ENCODE measurements at places on chromosomes 5 and 9. TPM values are rescaled to one million over a fixed set of nuclear protein-coding genes. Genes with fewer than 3 reads are reported as not detected.
A peak's percentile ranks its signal among the peaks of the same experiment; 100 is the strongest.

DMGDH gene
- 0.35 TPM for total RNA-seq

GRCh38 chr5:67063055-67063454 is 133.5 kb downstream of the CD180 start:
- H3K4me3 ChIP-seq = no peak overlapping the region
- H3K4me1 ChIP-seq = peaks cover 29% of the 10 kb centered on the region
- no peak overlapping the region for H3K27ac ChIP-seq
- no peak for DNase-seq
- no peaks in the 10 kb centered on the region for H3K27me3 ChIP-seq

CARD9 gene
- total RNA-seq = 0.96 TPM

- H3K27me3 ChIP-seq = no peaks in the 10 kb centered on the region
- no peak overlapping the region for H3K4me3 ChIP-seq
- H3K4me1 ChIP-seq = peaks cover 39% of the 10 kb centered on the region
Measured at GRCh38 chr5:134245101-134245604, 19.3 kb upstream of the PPP2CA start.

DNA sequence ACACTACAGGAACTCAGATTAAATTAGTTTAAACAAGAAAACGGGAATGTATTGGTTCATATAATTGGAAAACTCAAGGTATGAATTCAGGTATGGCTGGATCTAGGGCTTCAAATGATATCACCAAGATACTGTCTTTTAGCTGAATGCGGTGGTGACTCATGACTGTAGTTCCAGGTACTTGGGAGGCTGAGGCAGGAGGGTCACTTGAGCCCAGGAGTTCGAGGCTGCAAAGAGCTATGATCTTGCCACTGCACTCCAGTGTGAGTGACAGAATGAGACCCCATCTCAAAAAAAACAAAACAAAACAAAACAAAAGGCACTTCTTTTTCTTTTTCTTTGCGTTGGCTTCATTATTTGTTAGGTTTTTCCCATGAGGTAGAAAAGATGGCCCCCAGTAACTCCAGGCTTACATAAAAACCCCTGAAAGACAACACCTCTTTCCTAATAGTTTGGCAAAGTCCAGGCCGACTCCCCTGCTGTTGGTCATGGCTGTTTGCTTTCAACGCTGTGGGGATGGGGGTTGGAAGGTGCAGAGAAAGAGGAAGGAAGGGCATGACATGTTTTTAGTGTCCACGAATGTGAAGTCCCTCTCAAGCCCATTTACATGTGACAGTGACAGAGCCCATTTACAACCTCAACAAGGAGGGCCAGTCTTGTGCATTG is 39.8 kb upstream of the CRB2 start:
- no peak overlapping the region for H3K4me3 ChIP-seq
- H3K36me3 ChIP-seq = no peaks in the 10 kb centered on the region
- no peak for DNase-seq
- H3K4me1 ChIP-seq = peaks cover 4% of the 10 kb centered on the region

DNAJB5 gene
- 28.6 TPM for total RNA-seq

GRCh38 chr5:50711280-50711679 is 44.8 kb downstream of the PARP8 start:
- no peaks in the 10 kb centered on the region for H3K36me3 ChIP-seq
- no peak overlapping the region for H3K4me3 ChIP-seq
- peaks cover 41% of the 10 kb centered on the region for H3K4me1 ChIP-seq
- no peak for DNase-seq
- no peak overlapping the region for H3K27ac ChIP-seq

REEP2 gene
- 51.1 TPM for total RNA-seq

PDE8B gene
- total RNA-seq = 0.53 TPM

DNA sequence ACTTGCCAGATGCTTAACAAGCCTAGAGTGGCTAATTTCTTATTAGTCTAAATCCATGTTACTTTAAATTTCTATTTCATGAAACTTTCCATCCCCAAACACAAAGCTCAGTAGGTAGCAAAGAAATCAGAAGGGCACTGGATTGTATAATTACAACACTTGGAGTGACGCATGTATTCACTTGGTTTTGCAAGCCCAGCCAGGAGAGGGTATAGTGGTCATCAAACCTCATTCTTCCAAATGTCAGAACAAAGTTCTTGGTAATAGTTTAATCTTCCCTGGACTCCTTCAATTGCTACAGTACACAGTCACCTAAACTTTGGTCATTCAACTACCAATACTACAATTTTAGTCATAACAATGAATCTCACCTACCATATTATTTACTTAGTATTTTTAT is 112.1 kb downstream of the SEMA6A start:
- peaks cover 72% of the 10 kb centered on the region for H3K36me3 ChIP-seq
- no peak overlapping the region for H3K27ac ChIP-seq
- no peak overlapping the region for H3K4me3 ChIP-seq
- no peaks in the 10 kb centered on the region for H3K27me3 ChIP-seq
- H3K4me1 ChIP-seq = peaks cover 39% of the 10 kb centered on the region

GRCh38 chr9:108691614-108692013 is 164.2 kb downstream of the ACTL7B start:
- H3K27me3 ChIP-seq = no peaks in the 10 kb centered on the region
- no peak overlapping the region for H3K4me3 ChIP-seq
- H3K4me1 ChIP-seq = no peaks in the 10 kb centered on the region
- no peak for DNase-seq

ZBTB6 gene
- 9.6 TPM for total RNA-seq

SPATA9 gene
- total RNA-seq = not detected

GRCh38 chr9:117548556-117548955 is 133.7 kb upstream of the ASTN2 start:
- peak overlapping the region; percentile 77 for H3K27ac ChIP-seq
- H3K4me3 ChIP-seq = no peak overlapping the region
- no peak for DNase-seq
- no peaks in the 10 kb centered on the region for H3K27me3 ChIP-seq

GRCh38 chr5:134608555-134608954 is 24.1 kb downstream of the SAR1B start:
- H3K27me3 ChIP-seq = no peaks in the 10 kb centered on the region
- no peak for DNase-seq
- no peak overlapping the region for H3K4me3 ChIP-seq

- H3K36me3 ChIP-seq = no peaks in the 10 kb centered on the region
- H3K4me3 ChIP-seq = no peak overlapping the region
- DNase-seq = no peak
Measured at GRCh38 chr5:149372076-149372795, 6.9 kb downstream of the IL17B start.

DNA sequence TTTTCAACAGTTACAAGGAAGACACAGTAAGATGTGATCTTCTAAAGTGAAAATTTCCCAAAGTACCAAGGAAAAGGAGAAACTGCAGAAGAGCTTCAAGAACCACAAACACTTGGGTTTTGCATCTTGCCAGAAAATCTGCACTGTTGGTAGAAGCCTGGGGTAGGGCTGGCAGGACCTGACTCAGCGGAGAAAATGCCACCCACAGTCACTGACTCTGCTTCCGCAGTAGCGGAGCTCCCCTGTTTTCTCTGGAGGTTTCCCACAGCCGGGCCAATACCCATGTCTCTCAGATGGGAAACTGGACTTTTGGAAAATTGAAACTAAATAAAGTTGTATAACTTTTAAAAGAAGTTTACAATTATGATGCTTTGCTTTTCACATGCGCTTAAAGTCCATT is 104.2 kb downstream of the MEF2C start:
- no peak for DNase-seq
- no peaks in the 10 kb centered on the region for H3K27me3 ChIP-seq
- peaks cover 12% of the 10 kb centered on the region for H3K4me1 ChIP-seq
- no peak overlapping the region for H3K4me3 ChIP-seq

- DNase-seq = no peak
- H3K36me3 ChIP-seq = no peaks in the 10 kb centered on the region
- no peak overlapping the region for H3K4me3 ChIP-seq
- H3K27ac ChIP-seq = no peak overlapping the region
- H3K27me3 ChIP-seq = no peaks in the 10 kb centered on the region
- H3K4me1 ChIP-seq = no peaks in the 10 kb centered on the region
Measured at GRCh38 chr5:80620211-80620610, 34.2 kb upstream of the MSH3 start.

IL5 gene
- not detected for total RNA-seq

CMYA5 gene
- 1.1 TPM for total RNA-seq

RNF14 gene
- 22.6 TPM for total RNA-seq

GRCh38 chr5:139454568-139455290 is 7.8 kb downstream of the ECSCR start:
- H3K4me1 ChIP-seq = peaks cover 7% of the 10 kb centered on the region
- H3K4me3 ChIP-seq = no peak overlapping the region
- DNase-seq = no peak
- H3K27me3 ChIP-seq = no peaks in the 10 kb centered on the region

DNA sequence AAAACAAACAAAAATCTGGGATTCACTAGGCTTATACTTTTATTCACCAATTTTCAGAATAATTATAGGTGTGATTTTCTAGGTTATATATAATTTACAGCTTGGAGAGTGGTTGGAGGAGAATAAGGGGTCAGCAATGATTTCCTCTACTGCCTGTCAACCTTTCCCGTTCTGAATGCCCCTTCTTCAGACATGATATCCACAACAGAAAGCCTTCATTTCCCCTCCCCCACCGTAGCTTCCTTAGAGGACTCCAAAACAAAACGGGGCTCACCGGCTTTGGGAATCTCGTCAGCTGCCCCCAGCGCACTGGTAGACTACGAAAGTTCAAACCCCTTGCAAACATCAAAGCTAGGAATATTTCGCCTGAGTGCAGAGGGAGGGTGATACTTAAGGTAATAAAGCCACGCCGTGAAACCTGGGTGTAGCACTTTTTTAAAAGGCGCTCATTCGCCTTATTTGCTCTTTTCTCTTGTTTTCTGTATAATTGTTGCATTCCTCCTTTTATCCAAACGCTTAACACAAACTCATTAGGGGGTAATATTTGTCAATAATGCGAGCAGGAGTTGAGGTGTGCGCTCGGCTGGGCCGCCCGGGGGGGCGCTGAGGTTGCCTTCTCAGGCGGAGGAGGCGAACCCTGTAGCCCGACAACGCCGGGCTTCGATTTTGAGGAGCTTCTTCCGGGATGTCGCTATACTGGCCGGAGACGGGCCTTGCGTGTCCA is 2.4 kb downstream of the OTP start:
- H3K4me1 ChIP-seq = peaks cover 50% of the 10 kb centered on the region
- DNase-seq = no peak

DNA sequence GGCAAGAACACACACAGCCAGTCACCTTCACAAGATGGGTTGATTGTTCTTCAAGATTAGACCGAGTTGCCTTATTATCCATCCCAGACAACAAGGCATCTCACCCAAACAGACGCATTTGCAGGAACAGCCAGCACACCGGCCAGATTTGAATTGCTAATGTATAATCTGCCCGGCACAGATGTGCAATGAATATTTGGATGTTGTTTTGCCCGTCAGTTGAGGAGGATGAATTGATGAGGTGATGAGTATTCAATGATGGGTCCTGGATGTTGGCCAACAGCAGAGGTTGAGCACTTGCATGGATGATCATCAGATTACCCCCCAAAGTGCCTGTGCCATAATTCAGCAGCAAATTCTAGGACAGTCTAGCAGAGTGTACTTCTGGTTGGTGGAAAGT is 20.1 kb downstream of the ALG2 start:
- H3K4me1 ChIP-seq = peaks cover 7% of the 10 kb centered on the region
- no peak for DNase-seq
- no peak overlapping the region for H3K27ac ChIP-seq

- peak; percentile 92 for DNase-seq
- peak overlapping the region; percentile 84 for H3K27ac ChIP-seq
- peaks cover 16% of the 10 kb centered on the region for H3K4me1 ChIP-seq
Measured at GRCh38 chr5:181187500-181188213, 17.3 kb downstream of the TRIM7 start.

CCNJL gene
- 31.3 TPM for total RNA-seq

TTC16 gene
- total RNA-seq = not detected

NEURL1B gene
- 9.8 TPM for total RNA-seq

Measured in WTC11 (cell line).